ENCODE measurements at places on chromosomes 5 and 9. TPM values are rescaled to one million over a fixed set of nuclear protein-coding genes. Genes with fewer than 3 reads are reported as not detected.

DNA sequence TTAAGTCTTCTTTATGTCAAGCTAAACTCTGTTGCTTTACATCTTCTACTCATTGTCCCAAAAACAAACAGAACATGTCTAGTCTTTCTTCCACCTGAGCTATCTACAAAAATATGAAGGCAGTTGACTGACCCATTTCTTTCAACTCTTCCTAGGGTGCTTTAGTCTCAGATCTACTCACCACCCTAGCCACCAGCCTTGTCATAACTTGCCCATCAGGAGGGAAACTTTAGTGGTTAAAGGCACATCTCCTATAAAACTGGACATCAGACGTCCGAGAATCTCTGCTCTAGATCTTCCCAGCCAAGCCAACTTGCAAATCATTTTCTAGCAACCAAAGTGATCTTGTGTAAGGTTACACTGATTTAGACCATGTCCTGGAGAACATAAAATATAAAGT lies 205.0 kb downstream of the ACTL7B start:
- DNase-seq = no peak

DNA sequence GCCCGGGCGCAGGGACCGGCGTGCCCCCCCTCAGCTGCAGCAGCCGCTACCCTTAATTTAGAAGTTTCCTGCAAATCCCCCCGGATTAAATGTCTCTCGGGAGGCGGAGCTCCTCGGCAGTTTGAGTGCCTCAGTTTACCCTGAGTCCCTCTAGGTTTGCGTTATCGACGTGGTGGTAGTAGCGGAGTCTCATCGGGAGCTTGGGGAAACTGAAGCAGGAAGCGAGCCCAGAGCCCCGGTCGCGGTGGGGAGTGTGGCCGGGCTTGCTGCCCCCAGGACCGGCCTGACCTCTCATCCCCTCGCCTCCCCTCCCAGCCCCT lies 529 bp upstream of the TPM2 start:
- DNase-seq = no peak

MEF2C gene
- total RNA-seq = 0.76 TPM

DNA sequence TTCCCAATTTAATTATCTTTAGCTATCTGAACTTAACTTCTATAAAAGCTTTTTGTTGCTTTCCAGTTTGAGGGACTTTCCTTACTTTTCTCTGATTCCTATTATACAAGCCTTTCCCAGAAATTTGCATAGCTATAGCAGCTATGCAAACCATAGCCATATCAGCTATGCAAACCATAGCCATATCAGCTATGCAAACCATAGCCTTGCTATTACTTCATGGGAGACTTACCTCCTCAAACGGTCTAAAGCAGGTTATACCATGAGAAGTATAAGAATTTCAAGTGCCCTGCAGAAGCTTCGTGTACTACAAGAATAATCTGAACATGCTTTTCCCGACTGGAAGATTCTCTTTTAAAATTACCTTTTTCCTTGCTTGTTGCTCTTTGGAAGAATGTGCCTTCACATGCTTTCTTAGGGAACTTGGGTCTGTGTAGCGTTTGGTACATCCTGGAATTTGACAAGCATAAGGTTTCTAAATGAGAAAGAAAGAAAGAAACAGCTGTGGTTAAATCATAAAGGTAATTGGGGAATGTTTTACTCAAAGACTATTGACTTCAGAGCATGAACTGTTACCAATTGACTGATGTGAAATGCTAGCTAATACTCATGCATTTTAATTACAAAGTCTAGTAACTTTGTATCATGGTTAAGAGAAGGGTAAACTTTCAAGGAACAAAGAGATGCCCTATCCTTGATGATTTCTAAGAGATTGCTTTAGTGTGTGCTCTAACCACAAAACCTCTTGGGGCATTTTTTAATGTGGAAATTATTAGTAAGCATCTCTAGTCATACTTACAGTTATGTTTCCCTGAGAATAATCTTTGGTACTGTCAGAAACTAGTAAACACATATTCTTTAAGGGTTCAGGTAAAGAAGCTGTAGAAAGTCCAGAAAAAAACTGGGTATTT lies 367.6 kb downstream of the GLIS3 start:
- DNase-seq = no peak

CLINT1 gene
- 99.1 TPM for total RNA-seq

HARS2 gene
- 29.5 TPM for total RNA-seq

TMOD1 gene
- total RNA-seq = 1.2 TPM

DNA sequence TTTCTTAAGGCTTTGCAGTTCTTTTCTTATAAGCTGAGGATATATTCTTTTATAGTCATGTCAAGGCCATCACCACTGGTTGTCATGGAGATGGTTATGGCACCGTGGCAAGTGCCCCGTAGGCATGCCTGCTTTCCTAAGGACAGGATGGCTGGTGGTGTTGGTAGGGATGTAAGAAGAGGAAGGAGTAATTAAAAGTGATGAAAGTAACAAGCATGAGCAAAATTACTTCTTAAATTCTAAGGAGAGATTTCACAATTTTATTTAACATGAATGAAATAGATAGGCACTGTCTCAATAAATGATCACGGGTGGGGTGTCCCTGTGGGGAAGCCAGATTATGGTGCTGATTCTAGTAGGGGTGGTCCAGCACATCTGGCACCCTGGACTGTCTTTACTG lies 290.2 kb upstream of the KLF4 start:
- no peak for DNase-seq

DNA sequence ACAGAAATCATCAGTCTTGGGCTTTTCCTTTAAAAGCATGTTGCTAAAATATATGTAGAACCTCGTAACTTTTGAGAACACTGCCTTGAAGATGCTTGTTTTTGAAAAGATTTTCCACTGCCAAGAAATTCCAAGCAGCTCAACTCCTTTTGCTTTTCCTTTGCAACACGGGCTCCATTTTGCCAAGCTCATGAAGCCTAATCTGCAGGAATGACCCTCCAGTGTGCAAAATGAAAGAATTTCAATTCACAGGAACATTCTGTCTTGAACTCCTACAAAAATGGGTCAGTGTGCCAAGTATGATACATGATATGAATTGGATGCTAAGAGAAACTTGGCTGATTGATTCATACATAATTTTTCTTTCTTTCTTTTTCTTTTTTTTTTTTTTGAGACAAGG lies 35.4 kb upstream of the ERCC6L2 start:
- DNase-seq = no peak

- DNase-seq = no peak
Measured at GRCh38 chr5:3394891-3395599, 200.6 kb upstream of the IRX1 start.

GRCh38 chr9:128192601-128193371 lies 1.4 kb upstream of the CIZ1 start:
- no peak for DNase-seq

- no peak for DNase-seq
Measured at GRCh38 chr5:145509336-145510136, 325.6 kb downstream of the PRELID2 start.

PAIP2 gene
- total RNA-seq = 59.9 TPM

- no peak for DNase-seq
Measured at GRCh38 chr9:99779277-99779676, 42.4 kb upstream of the NR4A3 start.

DNA sequence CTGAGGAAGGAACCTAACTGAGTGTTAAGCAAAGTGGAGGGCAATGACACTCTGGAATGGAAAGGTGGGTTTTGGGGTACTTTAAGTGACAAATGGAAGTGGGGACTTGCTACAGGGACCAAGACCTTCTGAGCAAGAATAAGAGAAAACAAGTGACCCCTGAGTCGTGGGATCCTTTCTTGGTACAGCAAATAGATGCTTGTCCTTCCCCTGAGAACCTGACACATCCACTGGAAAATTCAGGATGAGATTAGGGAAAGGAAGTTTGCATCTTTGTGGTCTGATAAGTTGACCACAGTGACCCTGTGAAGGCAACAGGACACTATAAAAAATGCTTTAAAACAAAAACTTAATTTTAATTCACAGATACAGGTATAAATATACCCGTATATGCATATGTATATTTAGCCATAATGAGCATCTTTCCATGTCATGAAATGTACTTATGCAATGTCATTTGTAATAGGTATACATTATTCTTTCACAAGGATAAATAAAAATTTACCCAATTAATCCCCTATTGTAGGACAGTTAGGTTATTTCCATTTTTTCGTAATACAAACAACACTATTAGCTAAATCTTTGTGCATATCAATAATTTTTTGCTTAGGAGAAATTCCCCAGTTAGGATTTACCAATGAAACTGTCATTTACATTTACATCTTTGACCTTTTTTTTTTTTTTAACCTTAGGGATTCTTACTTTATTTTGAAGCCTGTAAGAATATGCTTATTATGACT lies 2.0 kb upstream of the IRF1 start:
- no peak for DNase-seq

DNA sequence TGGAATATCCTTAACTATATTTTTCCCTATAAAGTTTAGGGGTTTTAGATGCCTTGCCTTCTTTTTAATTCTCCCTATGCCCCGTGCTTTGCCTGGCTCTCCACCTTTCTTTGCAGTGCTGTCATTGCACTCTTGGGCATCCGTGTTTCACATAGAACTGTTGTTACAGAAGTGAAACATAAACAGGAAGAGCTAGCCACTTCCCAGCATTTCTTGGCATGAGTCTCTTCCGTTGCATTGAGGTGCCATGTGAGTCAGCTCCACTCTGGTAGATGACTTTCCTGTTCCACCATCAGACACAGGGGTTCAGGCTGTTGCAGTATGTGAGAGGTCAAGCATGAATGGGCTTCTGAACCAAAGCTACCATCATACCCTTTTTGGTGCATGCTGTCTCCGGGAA lies 73.4 kb downstream of the ANGPTL2 start:
- no peak for DNase-seq

DNA sequence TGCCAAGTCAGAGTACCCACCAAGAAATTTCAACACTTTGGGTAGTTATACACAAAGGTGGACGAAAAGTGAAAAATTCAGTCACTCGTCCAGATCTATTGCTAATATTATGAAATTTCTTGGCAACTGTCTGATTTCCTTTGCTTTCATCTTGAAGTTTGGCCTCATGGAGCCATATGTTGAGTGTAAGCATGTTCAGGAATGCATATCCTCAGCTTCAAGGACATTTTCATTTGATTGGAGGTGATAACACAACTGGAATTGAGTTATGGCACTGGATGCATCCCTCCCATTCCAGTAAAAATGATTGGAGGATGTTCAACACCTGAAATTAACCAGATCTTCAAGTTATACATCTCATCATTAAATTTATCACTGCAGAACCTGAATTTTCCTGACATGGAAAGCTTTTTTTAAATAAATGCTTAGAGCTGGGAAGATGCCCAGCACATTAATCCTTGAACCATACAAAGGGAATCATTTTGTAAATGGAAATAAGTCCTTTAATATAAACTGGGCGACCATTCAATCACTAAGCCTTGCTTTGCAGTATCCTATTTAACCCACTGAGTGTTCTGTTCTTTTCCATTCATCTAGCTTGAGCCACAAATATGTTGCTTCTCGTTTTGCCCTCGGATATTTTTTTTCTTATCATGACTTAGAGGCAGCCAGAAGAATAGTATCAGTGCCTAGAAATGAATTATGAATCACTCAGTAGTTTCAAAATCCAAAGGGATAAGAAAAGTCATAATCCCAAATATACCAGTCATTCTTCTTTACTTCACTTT lies 273.7 kb upstream of the PIK3R1 start:
- no peak for DNase-seq

DNA sequence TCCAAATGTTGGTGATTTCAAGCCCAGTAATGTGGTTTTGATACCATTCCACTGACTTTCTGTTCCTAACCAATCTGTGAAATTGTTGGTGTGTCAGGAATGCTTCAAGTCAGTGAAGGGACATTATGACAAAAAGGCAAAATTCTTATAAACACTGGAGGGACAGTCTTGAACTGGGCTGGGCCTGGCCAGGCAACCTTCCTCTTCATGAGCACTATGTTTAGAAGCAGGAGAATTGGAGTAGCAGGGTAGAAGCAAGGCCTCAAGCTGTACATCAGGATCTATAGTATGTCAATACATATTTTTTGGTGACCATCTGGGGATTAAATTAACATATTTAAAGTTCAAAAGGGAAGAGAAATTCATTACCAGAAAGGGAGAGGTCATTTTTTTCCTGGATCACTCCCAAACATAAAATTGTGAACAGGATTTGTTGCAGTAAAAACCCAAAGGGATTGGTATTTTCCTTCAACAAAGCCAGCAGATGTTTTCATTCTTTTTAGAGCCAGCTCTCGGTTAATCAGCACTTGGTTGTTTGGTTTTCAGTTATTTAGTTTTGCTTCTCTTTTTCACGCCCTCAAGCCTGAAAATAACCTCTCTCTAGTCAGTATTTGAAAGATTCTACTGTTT lies 77.9 kb upstream of the PIK3R1 start:
- DNase-seq = no peak

DNA sequence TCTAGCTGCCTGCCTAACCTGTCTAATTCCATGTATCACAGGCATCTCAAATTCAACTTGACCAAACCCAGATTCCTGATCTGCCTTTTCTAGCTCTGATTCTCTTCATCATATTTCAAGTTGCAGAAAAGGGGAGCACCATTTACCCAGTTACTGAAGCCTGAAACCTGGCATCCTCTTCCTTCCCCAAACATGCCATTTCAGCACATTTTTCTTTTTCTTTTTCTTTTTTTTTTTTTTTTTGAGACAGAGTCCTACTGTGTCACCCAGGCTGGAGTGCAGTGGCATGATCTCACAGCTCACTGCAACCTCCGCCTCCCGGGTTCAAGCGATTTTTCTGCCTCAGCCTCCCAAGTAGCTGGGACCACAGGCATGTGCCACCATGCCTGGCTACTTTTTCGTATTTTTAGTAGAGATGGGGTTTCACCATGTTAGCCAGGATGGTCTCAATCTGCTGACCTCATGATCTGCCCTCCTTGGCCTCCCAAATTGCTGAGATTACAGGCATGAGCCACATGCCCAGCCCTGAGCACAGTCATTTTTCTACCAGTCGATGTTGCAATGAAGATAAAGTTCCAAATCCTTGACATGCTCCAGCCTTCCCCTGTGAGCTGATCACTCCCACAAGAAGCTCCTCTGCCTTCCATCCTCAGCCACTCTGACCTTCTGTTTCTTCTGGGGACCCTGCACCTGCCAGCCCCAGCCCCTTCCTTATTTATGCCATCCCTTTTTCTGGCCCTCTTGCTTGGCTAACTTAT lies 32.2 kb downstream of the ACER2 start:
- DNase-seq = no peak

GRCh38 chr5:35736280-35736679 lies 118.6 kb downstream of the SPEF2 start:
- DNase-seq = no peak

SLC34A3 gene
- not detected for total RNA-seq

- DNase-seq = no peak
Measured at GRCh38 chr5:146079695-146080373, 25.5 kb downstream of the PLAC8L1 start.

DNA sequence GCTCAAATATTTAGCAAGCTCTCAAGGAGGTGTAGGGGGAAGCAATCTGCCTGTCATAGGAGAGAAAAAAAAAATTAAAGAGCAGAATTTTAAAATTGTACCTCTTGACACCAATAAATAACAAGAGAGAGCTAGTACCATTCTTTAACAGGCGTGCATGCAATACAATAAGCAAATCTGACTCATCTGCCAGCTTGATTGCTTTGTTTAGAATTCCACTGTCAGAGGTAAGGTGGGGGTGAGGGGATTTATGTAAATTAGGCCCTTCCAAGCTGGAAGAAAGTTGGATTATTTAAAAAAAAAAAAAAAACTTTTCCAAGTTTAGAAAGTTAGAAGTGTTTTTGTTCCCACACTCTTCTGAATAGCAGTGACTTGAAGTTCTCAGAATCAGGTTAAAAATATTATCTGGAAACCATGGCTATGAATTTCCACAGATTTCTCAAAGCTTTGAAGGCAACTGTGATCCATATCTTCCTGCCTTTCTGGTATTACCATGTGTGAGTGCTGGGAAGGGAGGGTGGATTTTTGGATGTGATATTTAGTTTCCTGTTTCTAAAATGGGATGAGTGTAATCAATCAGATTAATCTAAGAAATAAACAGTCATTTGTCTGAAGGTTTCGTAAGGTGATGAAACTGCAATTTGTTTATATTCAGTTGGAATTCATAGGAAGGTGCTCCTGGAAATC lies 477.5 kb downstream of the TLE4 start:
- no peak for DNase-seq
